Stimulated activated CD4-positive, alpha-beta T cell treated with anti-CD3 and anti-CD28 coated beads, TNF-alpha, amount 100 ng/mL, for 1 hour (primary cell): ENCODE measurements at places on chromosomes 1 and 21.

GRCh38 chr1:180163041-180163440 is 8.4 kb downstream of the QSOX1 start:
- DNase-seq, result no peak

DNA sequence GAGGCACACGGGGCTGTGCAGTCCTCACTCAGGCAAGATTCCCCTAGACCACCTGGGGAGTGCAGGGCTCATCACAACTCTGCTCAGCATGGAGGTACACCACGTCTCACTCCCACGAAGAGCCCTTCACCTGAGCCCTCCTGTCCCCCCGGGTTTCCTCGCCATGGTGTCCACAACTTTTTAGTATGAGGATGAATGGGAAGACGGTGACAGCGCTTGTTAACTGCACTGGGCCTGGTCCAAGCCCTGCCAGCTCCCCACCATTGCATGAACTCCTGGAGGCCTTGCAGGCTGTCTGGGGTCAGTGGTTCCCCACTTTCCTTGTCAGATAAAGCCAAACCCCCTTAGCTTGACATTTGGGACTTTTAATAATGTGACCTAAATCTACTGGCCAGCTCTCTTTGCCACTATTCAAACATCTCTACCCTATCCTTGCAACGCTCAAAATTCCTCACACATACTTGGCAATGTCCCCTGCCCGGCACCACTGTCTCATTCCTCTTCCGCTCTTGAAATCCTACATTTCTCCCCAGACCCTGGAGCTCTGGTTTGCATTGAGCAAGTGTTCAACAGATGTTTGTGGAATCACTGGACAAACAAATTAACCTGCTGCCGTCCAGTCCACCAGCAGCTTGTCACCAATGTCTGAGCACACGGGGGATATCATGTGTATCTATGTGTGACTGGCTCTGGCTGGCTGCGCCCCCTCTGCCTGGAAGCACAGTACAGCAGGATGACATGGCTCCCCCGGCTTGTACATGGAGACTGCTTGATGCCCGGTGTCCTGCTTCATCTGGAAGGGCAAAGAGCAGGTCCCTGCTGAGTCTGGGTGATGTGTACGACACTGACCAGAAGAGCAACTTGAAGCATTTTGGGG is 11.2 kb downstream of the TMEM9 start:
- no peak for DNase-seq

DNA sequence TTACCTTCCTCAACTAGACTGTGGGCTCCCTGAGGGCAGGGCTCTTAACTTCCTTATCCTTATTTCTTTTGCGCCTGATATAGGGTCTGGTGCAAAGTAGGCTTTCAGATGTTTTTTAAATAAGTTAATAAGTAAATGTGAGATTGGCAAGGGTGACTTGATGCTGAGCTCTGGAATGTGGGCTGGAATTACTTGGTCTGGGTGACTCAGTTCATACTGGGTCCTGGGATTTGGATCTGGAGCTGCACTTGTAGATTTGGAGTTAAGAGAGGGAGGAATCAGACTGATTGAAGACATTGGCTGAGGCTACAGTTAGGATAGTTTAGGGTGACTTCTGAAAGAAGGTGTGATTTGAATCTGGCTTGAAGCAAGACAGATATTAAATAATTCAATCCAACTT is 190.9 kb downstream of the GIPC2 start:
- DNase-seq, result no peak

DNA sequence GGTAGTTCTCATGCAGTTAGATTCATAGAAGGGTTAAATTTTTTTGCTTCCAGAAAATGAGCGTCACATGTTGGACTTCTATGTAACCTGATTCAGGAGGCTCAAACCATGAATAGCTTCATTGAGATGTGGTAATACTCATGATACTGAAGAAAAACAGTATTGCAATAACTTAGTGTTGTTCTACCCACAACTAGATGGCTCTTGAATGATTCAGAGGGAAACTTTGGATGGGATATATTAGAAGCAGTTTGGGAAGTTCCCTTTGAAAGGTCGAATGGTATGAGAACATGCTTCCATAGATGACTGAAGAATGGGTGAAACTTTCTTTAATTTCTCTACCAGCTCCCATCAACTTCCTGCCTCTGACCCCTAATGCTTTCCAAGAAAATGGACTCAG is 211.7 kb upstream of the PTGFR start:
- no peak for DNase-seq

GRCh38 chr1:108551137-108551862 is 8.6 kb upstream of the EEIG2 start:
- DNase-seq, result no peak

- DNase-seq, result no peak
Measured at GRCh38 chr1:119428991-119429390, 14.0 kb downstream of the HSD3B2 start.

DNA sequence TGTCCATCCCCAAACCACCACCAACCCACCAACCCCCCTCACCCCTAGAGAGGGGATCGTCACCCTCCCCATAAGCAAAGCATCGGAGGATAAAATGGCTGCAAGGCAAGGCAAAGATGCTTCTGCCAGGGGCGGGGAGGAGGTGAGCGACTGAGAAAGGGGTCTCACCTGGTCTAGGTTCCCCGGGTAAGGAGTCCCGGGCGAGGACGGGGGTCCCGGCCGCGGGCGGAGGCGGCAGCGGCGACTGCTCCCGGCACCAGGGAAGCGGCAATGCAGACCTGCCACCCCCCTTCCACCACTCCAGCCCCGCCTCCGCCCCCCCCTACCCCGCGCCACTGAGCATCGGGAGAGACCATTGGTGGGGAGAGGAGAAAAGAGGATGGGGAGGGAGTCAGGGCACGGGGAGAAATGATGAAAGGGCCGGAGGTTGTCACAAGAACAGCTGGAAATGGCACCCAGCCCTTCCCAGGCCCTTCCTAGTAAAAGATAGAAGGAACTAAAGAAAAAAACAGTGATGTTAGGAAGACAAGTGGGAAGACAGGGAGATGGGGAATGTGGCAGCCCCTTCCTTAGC is at the start of gene SV2A:
SV2A (minus strand) TSS at position 274 of the 574 bp plus-strand sequence. CDS start 4,004 bp downstream, outside the sequence.
- no peak for DNase-seq

DNA sequence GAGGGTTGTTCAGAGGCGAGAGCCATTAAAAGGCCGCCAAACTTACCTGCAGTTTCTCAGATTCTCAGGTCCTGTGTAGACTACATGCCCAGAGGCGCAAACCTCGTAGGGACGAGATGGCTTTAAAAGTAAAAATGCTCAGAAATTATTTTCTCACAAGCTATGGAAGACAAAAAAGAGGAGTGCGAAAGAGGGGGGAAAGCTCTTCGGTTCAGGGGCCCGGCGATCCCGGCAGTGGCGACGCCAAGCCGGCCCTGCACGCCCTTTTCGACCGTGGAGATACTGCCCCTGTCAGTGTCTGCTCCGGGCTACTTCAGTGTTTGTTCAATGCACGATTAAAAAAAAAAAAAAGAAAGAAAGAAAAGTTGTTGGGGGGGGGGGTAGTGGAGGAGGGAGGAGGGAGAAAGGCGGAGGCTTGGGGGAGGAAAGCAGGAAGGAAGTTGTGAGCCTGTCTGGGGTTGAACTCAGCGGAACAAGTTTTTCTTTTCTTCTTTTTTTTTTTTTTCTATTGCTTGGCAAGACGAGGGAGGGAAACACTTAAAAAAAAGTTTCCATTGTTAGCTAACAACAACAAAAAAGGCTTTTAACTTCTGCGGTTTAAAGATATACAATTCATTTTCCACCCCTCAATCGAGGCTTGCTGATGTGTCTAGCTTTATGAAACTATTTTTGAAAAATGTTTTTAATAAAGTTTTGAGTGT is at the start of gene ITPKB:
ITPKB (minus strand) TSS at position 288 of the 701 bp plus-strand sequence. CDS start 1,824 bp downstream, outside the sequence.
- no peak for DNase-seq

DNA sequence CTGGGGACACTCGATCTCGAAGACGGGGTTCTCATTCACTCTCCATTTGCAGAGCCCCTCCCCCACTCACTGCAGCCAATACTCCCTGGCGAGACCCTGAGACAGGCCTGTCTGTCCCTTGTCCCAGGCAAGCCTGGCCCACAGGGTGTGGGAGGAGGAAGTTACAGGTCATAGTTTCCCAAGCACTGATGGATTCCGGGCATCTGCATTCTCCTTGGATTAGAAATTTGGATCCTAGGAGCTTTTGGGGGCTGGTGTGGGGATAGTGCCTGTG is 11.3 kb downstream of the WNT3A start:
- no peak for DNase-seq

DNA sequence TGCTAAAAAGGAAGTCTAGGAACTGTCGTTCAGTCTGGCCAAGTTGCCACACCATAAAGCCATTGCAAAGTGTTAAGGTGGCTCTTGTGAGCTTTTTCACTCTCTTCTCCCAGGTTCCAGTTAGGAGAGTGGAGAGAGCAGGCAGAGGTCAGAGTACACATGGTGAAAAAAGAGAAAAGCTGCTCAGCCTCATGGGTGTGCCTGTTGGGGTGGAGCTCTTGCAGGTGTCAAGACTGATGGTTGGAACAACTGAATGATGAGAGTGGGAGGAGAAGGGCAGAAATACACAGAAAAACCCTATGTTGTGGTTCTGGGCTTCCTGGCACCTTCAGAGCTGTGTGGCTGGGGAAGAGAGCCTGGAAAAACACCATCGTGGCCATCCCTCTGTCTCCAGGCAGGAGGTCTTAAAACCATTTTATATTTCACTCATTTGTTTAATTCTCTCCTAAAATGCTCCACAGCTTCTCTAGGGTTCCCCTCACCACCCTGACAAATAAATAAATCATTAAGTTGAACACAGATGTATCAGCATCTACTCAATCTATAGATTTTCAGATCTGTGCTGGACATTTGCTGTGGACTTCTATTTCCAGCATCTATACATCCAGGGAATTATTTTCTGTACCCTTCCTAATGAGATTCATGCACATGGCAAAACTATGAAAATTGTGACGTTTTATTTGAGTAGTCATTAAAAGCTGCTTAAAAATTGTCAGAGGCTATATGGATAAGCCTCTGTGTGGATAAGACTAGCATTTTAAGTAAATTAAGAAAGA is 17.5 kb downstream of the UBASH3A start:
- no peak for DNase-seq

- no peak for DNase-seq
Measured at GRCh38 chr1:232416026-232416568, 213.8 kb downstream of the SIPA1L2 start.

- no peak for DNase-seq
Measured at GRCh38 chr1:146051452-146051851, 29.9 kb upstream of the HJV start.

DNA sequence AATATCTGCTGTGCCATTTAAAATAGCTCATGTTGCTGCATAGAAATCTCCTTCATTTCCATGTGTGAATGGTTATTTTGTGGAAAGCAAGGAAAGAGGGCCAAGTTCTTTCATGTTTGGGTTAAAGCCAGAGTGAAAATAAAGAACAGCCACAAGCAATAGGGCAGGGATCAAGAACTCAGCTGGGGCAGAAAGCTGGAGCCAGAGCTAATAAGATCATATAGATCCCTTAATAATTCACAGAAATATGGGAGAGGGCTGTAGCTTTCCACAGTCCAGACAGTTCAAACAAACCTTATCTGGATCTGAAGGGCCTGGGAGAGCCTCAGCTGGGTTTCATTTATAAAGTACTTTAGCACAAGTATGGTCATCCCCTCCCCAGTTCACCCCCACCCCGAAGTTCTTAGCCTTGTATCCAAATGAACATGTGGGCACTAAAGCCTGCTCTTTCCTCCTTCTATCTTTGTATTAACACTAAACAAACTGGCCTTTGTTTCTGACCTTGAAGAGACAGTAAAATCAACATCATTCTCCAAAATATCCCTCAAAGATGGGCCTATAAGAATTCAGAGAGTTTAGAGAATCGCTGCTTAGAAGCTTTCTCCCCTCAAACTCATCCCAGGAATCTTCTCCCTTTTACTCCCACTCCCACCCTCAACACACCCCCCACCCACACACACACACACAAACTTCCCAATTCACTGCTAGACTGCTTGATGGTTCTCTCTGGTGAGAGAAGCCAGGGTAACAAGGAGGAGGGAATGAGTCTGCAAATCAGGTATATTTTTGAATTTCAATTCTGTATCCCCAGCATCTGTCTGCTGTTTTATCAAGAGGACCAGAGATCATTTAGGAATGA is 41.7 kb downstream of the UTP25 start:
- no peak for DNase-seq

GRCh38 chr21:17903929-17904639 is 84.9 kb upstream of the C21orf91 start:
- DNase-seq, result no peak

DNA sequence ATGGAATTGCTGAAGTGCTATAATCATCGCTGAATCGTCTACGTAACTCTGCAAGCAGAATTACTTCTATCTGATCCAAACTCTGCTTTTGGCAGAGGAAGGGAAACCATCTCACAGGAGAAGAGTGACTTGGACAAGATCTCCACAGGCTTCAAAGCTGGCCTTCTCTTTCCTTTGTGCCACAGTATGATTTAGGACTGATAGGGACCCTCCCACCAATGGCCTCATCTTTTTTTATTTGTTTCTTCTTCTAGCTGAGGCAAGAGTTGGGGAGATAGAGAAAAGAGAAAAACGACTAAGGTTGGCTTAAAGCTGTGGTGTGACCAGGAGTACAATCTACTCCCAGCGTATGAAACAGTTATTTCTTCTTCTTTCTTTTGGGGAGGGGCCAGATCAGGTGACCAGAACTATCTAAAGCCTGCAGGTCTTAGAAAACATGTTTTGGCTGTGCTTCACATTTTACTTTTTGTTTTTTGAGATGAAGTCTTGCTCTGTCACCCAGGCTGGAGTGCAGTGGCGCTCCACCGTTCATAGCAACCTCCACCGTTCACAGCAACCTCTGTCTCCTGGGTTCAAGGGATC is 35.0 kb downstream of the ZNF496 start:
- DNase-seq, result no peak

GRCh38 chr1:66275601-66276023 is 258.3 kb upstream of the SGIP1 start:
- DNase-seq, result no peak

GRCh38 chr1:102970496-102971078 is 137.7 kb downstream of the COL11A1 start:
- DNase-seq, result no peak

DNA sequence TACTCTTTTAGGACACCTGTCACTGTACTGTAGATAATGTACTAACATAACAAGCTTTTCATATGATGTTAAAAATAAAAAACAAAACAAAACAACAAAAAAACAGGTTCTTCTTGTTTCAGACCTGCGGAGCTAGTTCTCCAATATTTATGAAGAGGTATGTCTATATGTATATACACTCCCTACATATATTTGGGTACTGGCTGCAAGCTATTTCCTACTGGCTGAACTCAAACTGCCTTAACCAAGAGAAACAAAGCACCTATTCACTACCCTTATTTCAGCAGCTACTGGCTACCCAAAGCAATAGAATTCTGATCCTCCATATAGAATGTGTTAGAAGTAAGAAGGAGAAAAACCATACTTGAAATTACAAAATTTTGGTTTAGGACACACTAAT is 73.5 kb downstream of the ABL2 start:
- no peak for DNase-seq

- no peak for DNase-seq
Measured at GRCh38 chr1:101312147-101312546, 75.3 kb downstream of the S1PR1 start.

GRCh38 chr1:21297975-21298374 is 7.7 kb upstream of the ECE1 start:
- no peak for DNase-seq

DNA sequence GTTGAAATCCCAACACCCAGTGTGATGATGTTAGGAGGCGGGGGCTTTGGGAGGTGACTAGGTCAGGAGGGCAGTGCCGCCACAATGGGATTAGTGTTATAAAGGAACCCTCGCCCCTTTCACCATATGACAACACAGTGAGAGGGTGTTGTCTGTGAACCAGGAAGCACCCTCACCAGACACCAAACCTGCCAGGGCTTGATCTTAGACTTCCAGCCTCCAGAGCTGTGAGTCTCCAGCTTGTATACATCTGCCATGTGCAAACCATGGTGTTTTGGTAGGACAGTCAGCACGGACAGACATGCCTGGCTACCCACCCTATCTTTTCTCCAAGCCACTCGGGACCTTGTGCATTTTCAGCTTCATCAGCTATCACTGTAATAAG is 4.0 kb downstream of the TRIM11 start:
- no peak for DNase-seq
